ENCODE measurements at places on chromosomes 12 and 14. TPM values are rescaled to one million over a fixed set of nuclear protein-coding genes. Genes with fewer than 3 reads are reported as not detected.

GRCh38 chr14:71343724-71344123, 436.5 kb downstream of the PCNX1 start:
- no peak for DNase-seq

DNA sequence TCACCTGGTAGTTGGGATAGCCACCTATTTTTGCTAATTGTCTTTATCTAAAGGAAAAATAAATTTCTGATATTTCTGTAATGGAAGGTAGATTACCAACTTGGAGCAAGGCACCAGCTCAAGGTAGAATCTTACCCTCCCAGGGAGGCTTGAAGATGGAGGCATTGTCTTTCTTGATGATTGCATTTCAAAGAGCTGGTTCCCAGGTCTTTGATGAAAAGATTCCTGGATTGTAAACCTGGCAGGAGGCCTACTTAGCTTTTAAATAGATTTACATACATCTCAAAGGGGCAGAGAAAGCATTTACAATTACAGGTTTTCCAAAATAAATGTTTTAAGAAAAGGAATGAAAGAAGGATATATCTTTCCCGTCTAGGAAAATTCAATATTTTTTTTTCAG, 729.2 kb downstream of the LRFN5 start:
- DNase-seq, result no peak

DNA sequence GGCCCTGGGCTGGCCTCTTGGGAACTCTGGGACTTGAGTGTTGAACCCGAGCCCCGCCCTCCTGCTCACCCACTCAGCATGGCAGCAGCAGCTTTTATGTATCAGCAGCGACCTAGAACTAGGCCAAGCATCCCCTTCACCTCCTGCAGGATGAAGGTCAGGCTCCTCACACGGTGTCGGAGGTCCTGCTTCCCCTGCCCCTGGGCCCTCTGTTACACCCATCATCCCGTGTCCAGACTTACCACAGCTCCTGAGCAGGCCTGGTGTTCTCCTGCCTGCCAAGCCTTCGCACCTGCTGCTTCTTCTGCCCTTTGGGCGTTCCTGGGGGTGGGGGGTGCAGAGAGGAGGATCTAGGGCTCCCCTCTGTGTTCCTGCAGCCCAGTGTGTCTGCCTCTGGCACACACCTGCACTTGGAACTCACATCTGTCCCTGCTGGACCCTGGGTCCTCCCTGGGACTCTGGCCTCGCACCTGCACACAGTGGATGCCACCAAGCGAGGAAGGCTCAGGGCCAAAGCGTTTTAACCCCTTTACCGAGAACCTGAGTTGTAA, 80.3 kb downstream of the PAPOLA start:
- DNase-seq, result no peak

DNA sequence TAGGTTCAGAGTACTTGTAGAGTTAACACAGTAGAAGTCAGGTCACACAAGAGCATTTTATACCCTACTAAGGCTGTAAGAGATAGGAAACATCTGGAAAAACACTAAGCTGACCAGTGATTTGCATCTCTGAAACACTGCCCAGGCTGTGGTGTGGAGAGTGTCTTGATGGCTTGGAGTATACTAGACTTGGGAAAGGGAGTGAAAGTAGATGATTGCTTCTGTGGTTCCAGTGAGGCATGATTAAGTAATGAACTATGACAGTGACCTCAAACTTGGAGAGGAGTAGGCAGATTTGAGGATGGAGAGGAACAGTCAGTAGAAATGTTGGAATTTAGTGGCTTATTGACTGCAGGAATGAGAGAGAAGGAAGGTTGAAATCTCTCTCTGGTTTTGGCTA, 201.2 kb downstream of the FLRT2 start:
- peak; percentile 35 for DNase-seq

DNA sequence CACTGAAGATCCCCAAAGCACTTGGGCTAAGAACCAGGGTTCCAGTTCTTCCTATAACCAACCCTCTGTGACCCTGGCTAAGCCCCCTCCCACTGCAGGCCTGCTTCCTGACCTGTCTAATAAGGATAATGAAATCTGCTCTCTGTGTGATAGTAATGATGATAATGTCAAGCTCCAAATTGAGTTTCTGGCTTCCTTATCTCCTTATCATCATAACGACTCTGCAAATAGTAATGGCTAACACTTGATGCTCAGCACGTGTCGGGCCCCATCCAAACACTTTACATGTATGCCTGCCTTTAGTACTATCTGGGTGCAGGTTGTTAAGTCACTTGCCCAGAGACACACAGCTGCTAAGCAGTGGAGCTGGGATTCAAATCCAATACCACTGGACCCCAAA, 5.0 kb upstream of the GPR162 start:
- DNase-seq, result no peak

- DNase-seq, result no peak
Measured at GRCh38 chr14:22008766-22009165, 335.1 kb upstream of the OR4E1 start.

Gene TMPRSS12
- total RNA-seq, result not detected

GRCh38 chr12:92255741-92256140, 110.1 kb upstream of the BTG1 start:
- no peak for DNase-seq

Gene KRT7
- not detected for total RNA-seq

GRCh38 chr14:28142400-28143015, 624.1 kb upstream of the FOXG1 start:
- DNase-seq, result no peak

Gene CYP46A1
- 2.2 TPM for total RNA-seq

DNA sequence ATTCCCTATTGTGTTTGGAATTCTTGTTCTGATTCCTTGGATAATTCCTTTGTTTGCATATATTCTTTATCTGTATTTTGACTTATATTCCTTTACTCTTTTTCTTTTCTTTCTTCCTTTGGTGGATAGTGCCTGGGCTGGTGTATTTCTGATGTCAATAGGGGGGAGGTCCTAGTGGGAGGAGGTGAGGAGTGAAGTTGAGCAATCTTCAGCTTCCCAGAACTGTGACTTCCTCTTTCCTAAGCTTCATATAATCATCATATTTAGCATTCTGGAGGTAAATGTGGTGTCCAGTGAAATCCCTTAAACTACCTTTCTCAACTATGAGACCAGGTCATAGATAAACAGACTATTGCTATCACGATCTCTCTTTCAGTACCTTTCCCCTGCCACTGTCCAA, 29.6 kb upstream of the TBPL2 start:
- DNase-seq, result no peak

- DNase-seq, result no peak
Measured at GRCh38 chr12:63875703-63876102, 31.2 kb downstream of the SRGAP1 start.

Gene IL22
- total RNA-seq, result not detected

GRCh38 chr14:77200406-77200985, 18.9 kb downstream of the TMEM63C start:
- no peak for DNase-seq

- DNase-seq, result no peak
Measured at GRCh38 chr12:28787151-28787550, 361.9 kb upstream of the FAR2 start.

DNA sequence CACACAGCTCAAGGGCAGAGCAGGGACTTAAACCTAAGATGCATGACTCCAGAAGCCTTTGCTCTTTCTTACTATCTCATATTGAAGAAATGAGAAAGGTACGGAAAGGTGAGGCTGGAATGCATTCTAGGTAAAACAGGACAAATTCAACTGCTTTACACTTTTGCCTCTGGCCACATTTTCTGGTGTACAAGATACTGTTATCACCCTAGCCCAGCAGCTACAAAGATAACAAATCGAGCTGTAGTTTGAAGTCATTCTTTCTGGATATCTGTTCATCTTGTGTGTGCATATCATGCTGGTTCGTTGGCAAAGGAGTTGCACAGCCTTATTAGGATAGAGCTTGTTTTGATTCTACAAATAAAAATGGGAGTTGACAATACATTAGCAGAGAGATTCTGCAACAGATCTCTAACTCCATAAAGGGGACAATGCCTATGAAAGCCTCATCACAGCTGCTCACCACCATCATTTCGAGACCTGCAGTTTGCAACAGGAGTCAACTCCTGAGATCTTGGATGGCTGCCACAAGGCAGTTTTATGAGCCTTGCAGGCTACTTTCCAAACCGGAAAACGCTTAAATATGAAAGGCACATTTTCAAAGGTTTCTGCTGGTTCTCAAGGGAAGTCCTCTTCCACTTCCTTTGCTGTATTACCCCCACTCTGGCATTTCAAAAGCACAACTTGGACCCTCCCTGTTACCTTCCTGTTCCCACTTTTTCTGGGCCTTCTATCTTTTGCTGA, 64.9 kb downstream of the STXBP6 start:
- DNase-seq, result peak; percentile 39

- no peak for DNase-seq
Measured at GRCh38 chr12:131152587-131152986, 198.9 kb downstream of the ADGRD1 start.

- no peak for DNase-seq
Measured at GRCh38 chr12:112988224-112988623, 9.9 kb downstream of the OAS2 start.

DNA sequence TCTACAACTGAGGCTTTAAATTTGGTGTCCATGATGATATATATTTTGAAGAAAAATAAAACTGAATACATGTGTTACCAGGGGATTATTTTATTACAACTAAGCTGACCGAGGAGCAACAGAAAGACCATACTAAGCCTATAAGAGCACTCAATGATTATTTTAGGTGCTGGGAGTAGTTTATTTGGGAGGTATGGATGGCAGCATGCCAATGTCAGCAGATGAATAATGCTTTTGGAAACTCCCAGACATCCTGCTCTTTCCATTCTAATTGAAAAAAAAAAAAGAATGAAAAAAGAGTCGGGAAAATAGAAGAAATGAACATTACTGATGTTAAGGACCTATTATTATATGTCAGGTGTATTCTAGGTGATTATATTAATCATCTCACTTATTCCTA, 441.2 kb downstream of the BTG1 start:
- DNase-seq, result peak; percentile 27

DNA sequence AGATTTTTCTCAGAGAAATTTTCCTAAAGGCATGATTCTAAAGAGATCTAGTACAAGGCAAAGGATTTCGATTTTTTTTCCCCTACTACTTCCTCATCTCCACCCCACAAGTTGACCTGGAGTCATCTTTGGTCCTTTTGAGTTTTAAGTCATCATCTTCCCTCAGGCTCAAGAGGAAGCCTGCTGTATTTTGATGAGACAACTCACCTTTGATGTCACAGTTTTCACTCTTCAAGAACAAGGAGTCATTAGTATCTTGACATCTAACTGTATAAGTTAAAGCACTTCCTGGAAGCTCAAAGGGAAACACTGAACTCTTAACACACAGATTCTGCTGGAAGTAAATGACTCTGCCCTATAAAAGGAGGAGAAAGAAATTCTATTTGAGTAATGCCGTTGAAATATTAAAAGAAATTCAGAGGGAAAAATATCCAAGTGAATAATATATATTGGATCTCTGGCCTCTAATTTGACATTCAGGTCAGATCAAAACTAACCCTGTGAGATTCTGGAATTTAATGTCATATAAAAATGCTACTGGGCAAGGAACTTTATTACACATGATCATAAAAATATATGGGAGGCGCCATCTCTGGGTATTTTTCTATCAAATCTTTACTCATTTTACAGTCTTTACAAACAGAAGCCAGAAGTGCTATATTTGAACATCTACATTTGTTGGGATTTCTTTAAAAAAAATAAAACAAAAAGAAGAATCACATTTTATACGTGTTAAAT, 435.0 kb downstream of the NRXN3 start:
- DNase-seq, result no peak

- no peak for DNase-seq
Measured at GRCh38 chr12:52805000-52805399, 8.9 kb downstream of the KRT4 start.

Gene ESRRB
- 0.58 TPM for total RNA-seq

- no peak for DNase-seq
Measured at GRCh38 chr14:21322716-21323115, 42.8 kb downstream of the RPGRIP1 start.

- DNase-seq, result no peak
Measured at GRCh38 chr12:124579921-124580517, 12.6 kb upstream of the NCOR2 start.

GRCh38 chr12:96409731-96410130, 9.5 kb upstream of the CDK17 start:
- no peak for DNase-seq

DNA sequence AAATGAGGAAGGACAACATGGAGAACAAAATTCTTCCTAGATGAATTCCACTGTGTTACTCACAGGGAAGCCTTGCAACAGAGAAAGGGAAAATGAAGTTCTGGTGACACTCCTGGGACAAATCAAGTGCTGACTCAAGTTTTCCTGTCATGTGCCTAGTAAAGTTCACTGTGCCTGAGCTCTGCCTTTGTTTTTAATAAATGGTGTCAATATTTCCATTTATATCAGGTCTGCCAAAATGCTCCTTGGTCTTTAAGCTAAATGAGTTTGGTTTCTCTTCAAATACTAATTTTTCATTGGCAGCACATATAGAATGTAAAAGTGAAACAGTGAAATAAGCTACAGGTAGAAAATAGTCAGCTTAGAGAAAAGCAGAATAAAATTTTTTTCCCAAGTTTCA, 33.0 kb downstream of the HIGD1C start:
- no peak for DNase-seq

DNA sequence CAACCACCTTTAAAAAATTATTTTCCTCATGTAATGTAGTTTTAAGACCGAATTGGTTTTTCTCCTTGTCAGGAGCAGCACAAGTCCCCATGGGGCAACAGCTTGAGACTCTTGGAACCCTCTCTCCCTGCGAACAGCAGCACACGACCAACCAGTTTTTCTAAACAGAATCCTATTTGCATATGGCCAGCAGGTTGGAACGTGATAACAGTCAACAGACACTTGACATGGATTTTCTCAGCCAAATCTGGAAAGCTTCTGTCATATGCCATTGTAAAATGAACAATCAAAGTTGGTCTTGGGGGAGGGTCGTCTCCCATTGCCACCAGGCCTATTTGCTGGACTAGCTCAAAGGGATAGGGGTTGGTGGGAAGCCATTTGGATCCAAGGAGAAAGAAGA, 1915.0 kb upstream of the FLRT2 start:
- no peak for DNase-seq

GRCh38 chr12:89472508-89472907, 52.1 kb downstream of the GALNT4 start:
- DNase-seq, result no peak

Gene APOF
- not detected for total RNA-seq

GRCh38 chr14:26067786-26068459, 529.9 kb downstream of the NOVA1 start:
- DNase-seq, result no peak

- no peak for DNase-seq
Measured at GRCh38 chr14:55418411-55418810, 6.8 kb upstream of the ATG14 start.

DNA sequence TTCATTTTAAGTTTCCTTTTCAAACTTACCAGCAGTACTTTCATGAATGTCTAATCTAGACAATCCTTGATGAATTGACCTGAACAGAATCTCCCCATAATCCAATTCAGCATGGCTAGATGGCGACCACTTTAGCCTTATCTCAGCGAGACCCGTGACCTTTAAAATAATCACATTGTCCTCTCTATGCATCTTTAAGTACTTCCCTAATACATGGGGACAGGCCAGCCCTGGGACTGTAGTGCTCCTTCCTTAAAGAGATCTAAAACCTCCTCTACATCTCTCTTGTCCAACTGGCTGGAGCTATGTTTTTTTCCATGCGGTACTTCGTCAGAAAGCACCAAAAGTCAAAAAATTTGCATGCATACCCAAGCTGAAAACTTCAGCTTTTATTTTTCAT, 746.0 kb downstream of the VRK1 start:
- DNase-seq, result no peak

Gene KRT75
- not detected for total RNA-seq
